H4 (cell line): ENCODE measurements at places on chromosomes 5 and 9. TPM values are rescaled to one million over a fixed set of nuclear protein-coding genes. Genes with fewer than 3 reads are reported as not detected.
A peak's percentile ranks its signal among the peaks of the same experiment; 100 is the strongest.

GRCh38 chr9:1049641-1050040 lies 516 bp upstream of the DMRT2 start:
- DNase-seq, result no peak

GRCh38 chr9:70010015-70010414 lies 33.6 kb upstream of the MAMDC2 start:
- no peak for DNase-seq

- no peak for DNase-seq
Measured at GRCh38 chr5:100780376-100780870, 122.7 kb downstream of the ST8SIA4 start.

DNA sequence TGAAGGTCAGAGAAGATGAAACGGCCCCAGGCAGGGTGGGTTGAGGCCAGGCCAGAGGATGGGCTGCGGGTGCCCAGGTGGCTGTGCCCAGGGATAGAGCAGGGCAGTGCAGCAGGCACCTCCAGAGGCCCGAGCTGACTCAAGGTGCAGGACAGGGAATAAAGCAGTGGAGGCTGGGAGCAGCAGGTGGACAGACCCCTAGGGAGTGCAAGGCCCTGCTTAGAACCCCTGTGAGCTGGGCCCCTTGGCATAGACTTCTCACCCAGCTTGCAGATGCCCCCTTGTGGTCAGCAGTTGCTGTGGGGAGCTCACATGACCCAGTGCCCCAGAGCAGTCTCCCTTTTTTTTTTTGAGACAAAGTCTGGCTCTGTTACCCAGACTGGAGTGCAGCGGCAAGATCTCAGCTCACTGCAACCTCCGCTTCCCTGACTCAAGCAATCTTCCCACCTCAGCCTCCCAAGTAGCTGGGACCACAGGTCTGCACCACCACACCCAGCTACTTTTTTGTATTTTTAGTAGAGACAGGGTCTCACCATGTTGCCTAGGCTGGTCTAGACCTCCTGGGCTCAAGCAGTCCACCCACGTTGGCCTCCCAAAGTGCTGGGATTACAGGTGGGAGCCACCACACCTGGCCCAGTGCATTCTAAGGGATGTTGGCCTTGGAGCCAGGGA lies 118.8 kb downstream of the WNK2 start:
- DNase-seq, result peak; percentile 49

Gene SPATA31C1
- total RNA-seq, result not detected in 2 replicates

Gene CCNO
- 1.4 and 2.4 TPM in 2 replicates for total RNA-seq

DNA sequence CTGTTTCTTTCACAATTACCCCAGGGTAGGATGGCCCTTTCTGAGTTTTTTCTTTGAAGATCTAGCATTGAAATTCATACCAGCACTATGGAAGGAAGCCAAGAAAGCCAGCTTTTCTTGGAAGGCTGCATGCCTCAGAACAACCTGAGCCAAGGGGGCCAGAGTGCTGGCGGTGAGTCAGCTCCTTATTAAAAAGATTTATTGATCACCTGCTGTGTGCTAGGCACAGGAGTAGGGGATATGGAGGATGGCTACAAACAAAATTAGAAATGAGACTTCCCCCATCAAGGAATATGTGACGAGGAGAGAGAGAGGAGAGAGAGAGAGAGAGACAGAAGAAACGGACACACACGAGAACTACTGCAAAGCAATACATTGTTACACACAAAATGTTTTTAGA lies 184.6 kb upstream of the PUM3 start:
- no peak for DNase-seq

DNA sequence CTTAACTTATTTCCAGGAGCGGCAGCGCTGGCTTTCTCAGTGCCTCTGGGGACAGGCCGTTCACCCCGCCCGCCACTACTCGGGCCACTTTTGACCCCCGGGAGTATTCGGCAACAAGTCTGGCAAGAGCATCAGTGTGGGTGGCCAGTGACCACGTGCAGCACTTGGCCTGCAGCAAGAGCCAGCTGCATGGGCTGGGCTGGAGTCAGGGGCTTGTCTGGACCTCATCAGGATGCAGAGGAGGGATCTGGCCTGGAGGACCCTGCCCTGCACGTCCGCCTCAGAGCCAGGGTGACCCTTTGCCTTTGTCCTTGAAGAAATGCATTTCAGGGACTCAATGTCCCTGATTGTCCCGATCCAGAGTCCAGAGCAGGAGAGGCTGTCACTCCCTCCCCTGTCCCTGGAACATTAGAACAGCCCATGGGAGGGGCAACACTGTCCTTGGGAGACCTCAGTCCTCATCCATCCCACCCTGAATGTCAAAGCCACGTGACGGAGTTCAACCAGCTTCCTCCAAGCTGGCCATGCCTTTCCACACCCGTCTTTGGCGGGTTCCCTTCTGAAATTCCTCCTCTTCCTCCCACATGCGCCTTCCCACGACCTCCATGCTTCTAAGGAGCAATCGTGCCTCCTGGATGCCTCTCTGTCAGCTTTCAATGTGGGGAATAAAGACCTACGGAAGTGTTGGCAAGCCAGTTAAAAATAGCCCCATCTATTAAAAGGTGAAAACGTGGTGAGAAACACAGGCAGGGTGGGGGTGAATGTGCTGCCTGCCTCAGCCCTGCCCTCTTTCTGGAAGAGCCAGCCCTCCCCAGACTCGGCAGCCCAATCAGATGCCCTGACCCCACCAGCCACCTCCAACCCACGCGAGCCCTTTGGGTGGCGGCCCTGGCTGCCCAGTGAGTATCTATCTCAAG lies 99.0 kb downstream of the OLFM1 start:
- DNase-seq, result no peak

Gene DAB2IP
- total RNA-seq, result 5.3 and 8.4 TPM in 2 replicates

DNA sequence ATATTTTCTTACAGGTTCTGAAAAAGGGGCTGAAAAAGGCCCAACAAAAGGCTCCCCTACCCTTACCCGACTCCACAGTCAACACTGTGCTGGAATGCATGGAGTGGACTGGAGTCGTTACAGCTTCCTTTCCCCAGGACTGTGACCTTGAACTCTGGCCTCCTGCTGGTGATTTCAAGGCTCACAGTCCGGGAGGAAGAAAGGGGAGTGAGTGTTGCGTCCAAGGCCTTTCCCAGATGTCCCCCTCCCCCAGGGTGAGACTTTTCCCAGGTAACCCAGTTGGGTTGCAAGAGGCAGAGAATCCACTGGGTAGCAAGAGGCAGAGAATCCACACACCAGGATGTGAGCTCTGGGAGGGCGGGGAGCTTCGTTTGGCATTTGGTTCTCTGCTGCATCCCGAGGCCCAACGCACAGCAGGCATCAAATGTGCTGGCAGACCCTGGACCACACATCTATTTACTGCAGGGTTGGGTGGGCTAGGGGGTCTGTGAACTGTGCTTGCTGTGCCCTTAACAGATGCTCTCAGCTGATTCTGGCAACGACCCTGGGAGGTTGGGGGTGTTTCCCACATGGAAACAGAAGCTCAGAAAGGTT lies 37.5 kb downstream of the FABP6 start:
- no peak for DNase-seq

DNA sequence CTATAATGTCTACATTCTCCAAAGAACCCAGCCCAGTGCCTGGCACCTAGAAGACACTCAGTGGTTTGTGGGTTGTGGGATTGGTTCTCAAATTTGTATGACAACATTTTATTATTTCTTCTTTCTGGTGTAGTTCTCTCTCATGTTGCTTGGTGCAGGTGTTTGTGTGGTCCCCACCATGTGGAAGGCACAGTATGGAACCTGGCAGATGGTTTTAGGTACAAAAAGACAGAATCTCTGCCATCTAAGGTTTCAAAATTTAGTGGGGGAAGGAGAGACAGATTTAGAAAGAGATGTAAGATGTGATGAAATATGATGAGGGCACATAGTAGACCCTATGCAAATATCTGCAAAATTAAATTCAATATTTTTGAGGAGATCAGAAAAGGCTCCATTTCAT lies 323.8 kb downstream of the CDK5RAP2 start:
- DNase-seq, result no peak

Gene SMIM33
- not detected in 2 replicates for total RNA-seq

GRCh38 chr5:72451741-72452505 lies 55.3 kb downstream of the ZNF366 start:
- peak; percentile 26 for DNase-seq

DNA sequence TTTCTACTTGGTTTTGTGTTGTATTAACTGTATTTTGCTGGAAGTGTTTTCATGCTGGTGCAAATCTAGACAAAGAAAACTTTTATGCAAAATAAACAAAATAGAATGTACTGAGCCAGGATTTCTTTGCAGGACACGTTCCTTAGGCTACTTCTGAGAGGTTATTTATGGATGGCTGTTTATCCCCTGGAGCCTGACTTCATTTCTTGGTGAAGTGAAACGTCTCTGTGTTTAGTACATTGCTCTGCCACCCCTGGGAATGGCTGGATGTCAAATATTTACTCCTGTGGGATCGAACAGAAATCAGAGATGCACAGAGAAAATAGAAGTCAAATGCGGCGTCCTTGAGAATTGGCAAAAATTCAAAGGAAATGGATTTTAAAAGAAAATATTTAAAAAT lies 327.1 kb upstream of the MPDZ start:
- DNase-seq, result no peak

GRCh38 chr5:72584466-72584865 lies 77.3 kb upstream of the ZNF366 start:
- no peak for DNase-seq
